ENCODE measurements at places on chromosomes 5 and 9. TPM values are rescaled to one million over a fixed set of nuclear protein-coding genes. Genes with fewer than 3 reads are reported as not detected.

POU5F2 gene
- 0.40 TPM for total RNA-seq

NRG2 gene
- 21.0 TPM for total RNA-seq

KIF24 gene
- total RNA-seq = 5.3 TPM

PIP5K1B gene
- 14.5 TPM for total RNA-seq

GABRA1 gene
- total RNA-seq = not detected

C8G gene
- 0.69 TPM for total RNA-seq

Data from GM12878 (cell line).